ENCODE measurements at places on chromosomes 4 and X.

- DNase-seq, result no peak
Measured at GRCh38 chrX:110175146-110175545, 142.7 kb downstream of the AMMECR1 start.

- no peak for DNase-seq
Measured at GRCh38 chrX:12741416-12741815, 49.8 kb upstream of the PRPS2 start.

GRCh38 chr4:16694884-16695276 lies 203.6 kb downstream of the LDB2 start:
- no peak for DNase-seq

- DNase-seq, result no peak
Measured at GRCh38 chr4:23835774-23836478, 53.9 kb downstream of the PPARGC1A start.

DNA sequence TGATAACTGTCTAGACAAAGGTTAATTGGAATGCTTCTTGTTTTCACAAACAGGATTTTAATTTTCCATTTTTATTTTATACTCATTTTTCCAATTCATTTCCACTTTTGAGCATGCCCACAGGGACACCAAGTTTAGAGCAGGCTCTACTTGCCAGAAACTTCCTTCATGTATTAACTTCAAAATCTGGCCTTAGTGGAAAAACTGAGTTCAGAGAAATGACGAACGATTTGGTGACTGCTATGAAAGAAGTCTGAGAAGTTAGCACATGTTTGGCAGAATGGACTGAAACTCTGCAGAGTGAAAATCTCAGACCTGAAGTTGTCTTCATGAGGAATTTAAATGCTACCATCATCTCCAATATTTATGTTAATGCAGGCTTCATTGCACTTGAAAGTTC lies 214.1 kb downstream of the THOC2 start:
- DNase-seq, result no peak

DNA sequence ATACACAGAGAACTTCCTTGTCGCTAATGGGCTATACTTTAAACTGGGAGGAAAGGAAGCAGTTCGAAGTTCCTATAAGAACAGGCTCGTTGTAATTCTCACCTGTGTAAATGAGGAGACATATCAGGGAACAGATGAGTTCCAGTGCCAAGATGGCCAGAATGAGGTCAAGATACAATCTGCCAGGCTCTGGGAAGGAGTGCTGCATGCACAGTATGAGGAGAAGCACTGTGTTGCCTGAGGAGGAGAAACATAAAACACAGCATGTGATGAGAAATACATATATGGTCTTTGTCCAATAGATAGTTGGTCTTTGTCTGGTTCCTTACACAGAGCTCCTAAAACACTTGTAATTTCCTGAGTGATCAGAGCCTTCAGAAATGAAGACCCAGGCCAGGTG lies 24.3 kb downstream of the TMEM192 start:
- no peak for DNase-seq

GRCh38 chrX:152821145-152821765 lies 9.3 kb downstream of the CETN2 start:
- peak; percentile 48 for DNase-seq

- DNase-seq, result no peak
Measured at GRCh38 chr4:89056292-89056952, 563 bp downstream of the FAM13A start.

DNA sequence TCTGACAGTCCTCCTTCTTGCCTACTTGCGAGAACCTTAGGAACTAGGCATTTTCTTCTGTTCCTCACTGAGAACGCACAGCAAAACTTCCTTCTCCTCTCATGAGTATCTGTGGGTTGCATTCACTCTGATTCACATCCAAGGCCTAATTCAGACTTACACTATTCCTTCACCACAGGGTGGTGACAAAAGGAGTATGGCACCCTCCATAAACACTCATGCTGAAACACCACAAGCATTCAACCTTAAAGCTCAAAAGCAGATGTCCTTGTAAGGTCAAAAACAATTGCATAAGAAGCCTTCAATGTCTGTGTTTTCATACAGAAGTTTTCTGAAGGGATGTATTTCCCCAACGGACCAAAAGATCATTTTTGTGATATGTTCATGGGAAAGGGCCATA lies 147.3 kb downstream of the CORIN start:
- DNase-seq, result peak; percentile 47

DNA sequence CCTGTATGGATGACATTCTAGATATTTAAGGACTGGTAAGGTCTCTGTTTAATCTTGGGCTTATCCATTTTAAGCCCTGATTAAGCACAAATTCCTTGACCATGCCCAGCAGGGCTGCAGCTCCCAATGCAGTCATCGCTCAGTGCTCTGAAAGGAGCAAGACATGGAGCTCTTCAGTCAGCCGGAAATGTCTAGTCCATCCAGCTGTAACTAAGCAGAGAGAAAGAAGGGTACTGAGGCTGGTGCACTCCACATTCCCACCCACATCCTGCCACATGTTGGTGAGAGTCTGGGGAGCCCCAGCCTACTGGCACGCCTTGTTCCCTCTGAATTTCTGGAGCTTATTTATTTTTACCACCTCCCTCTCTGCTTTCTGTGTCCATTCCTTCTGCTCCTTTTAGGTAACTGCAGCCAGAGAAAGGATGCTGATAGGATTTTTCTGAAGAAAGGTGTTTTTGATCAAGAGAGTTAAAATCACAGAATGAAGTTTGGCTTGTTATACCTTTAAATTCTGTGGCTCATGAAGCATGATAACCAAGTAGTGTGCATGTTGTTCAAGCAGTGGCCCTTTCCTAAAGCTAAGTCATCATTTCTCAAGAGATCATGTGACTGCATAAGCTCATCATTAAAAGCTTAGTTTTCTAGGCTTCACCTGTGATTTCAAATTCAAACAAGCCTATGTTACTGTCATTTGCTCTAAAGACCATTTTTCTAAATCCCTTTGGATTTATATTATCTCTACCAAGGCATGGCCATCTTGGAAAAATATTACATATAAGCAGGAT lies 74.0 kb downstream of the GALNT7 start:
- peak; percentile 39 for DNase-seq

DNA sequence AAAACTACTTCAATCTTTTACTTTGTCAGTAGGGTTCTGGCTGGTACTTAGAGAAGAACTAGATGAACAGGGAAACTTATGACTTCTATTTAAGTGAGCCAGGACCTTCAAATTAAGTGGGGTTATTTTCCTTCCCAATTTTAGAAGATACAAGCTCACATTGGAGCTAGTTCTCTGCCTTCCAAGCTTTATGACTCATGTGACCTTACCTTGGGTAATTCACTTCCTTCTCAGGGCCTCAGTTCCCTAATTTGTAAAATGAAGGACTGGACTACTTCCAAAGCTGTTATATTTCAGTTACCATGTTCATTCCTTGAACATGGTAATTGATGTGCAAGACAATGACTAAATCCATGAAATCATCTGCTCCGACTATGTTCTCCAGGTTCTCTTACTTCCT lies 32.0 kb upstream of the DCX start:
- no peak for DNase-seq

DNA sequence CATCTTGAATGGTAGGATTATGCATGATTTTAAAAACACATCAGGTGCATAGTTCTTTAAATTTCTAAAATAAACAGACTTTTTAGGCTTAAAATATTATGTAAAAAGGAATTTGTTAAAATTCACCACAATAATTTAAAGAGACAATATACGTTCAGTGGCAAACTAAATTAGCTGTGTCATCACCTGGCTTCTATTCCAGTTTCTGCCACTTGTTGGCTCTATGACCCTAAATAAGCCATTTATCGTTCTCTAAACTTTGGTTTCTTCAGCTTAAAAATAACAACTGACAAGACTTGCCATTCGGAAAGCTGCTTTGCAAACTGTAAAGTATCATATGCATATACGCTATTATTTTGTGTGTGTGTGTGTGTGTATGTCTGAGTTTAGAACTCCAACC lies 141.3 kb downstream of the MGST2 start:
- no peak for DNase-seq
